ENCODE measurements at places on chromosomes 3 and 15. TPM values are rescaled to one million over a fixed set of nuclear protein-coding genes. Genes with fewer than 3 reads are reported as not detected.

EDEM1 gene
- total RNA-seq, result 46.3 TPM

CDHR4 gene
- not detected for total RNA-seq

MYZAP gene
- not detected for total RNA-seq

DNA sequence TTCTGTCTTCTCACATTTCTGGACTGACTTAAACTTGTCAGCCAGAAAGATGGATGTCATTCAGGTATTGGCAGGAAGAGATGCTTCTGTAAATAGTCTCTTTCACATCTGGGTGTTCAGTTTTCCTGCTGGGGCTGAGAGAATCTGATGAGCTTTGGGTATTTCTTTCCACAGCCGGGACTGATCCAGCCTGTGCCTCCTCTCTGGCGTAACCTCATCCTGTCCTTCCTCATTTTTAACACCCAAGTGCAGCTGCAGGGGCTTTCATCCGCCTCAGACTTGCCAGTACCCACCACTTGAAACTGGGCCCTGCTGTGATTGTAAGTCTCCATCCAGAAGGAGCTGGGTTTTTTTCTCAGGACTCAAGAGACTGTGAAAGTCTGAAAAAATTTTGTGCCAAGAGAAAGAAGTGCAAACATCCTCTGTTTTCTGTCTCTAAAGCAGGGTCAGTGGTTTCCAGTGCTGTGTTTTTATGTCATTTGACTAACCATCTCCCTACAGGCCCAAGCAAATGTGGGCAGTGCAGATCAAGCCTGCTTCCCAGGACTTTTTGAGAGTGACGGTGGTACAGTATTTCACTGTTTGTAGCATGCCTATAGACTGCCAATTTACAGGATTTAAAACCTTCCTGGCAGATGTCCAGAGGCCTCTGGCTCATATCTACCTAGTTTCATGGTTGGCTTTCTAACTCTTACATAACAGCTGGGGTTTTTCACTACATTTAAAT lies 342.7 kb downstream of the PTPRG start:
- DNase-seq, result peak; percentile 56

- DNase-seq, result no peak
Observed at GRCh38 chr3:7854266-7854665, 647.4 kb upstream of the LMCD1 start.

GRCh38 chr3:141288336-141288990 lies 56.8 kb downstream of the PXYLP1 start:
- no peak for DNase-seq

DNA sequence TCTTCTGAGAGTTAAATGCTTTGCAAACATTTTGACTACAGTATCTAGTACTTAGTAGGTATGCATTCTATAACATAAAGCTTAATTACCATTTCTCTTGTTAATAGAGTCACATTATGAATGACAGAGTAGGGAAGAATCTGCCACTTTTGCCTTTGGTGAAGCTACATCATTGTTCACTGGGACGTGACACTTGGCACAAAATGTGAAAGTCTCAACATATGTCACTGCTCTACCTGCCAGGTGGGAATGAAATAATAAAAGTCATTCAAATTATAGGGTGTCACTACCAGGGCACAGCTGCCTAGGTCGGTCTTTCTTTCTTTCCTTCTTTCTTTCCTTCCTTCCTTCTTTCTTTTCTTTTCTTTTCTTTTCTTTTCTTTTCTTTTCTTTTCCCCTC lies 17.6 kb downstream of the GPR87 start:
- DNase-seq, result no peak

GRCh38 chr15:76234337-76234889 lies 76.9 kb downstream of the ETFA start:
- no peak for DNase-seq

All from osteoblast (primary cell).